Activated CD4-positive, alpha-beta T cell treated with anti-CD3 and anti-CD28 coated beads for 36 hours (primary cell): ENCODE measurements at places on chromosomes 7 and 10. TPM values are rescaled to one million over a fixed set of nuclear protein-coding genes. Genes with fewer than 3 reads are reported as not detected.
A peak's percentile ranks its signal among the peaks of the same experiment; 100 is the strongest.

GRCh38 chr7:41629711-41630111, 73.2 kb downstream of the INHBA start:
- no peak for DNase-seq
- peaks cover 19% of the 10 kb centered on the region for H3K4me1 ChIP-seq
- H3K4me3 ChIP-seq: no peak overlapping the region
- H3K27ac ChIP-seq: no peak overlapping the region

- no peaks in the 10 kb centered on the region for H3K36me3 ChIP-seq
- no peak for DNase-seq
- no peak overlapping the region for H3K27ac ChIP-seq
- no peaks in the 10 kb centered on the region for H3K27me3 ChIP-seq
- H3K4me3 ChIP-seq: no peak overlapping the region
- H3K4me1 ChIP-seq: no peaks in the 10 kb centered on the region
These were observed 406.3 kb downstream of the GFRA1 start for GRCh38 chr10:115866691-115867090.

DNA sequence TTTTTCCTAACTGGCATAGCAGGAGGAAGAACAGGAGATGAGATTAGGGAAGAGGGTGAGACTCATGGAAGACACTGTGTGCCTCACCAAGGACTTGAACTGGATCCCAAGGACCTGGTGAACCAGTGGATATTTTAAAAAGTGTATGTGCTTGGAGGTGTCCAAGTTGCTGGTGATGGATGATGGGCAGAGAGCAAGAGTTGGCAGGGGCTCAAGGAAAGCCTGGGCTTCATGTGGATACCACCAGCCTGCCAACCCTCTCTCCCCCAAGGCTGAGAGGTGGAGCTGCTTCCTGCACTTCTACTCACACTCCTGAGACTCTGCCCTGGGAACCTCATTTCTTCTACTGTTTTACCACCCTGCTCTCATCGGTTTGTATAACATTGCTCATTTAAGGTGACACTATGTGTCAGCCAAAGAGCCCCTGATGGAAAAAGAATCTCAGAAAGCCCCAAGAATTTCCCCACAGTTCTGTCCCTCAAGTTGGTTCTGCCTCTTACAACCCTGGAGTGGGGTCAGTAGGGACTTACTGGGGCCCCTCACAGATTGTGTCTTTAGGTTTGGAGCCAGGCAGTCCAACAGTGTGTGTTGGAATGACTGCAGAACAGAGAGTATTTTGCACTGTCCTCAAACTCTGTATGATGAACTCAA, 56.2 kb upstream of the PDCD4 start:
- peaks cover 29% of the 10 kb centered on the region for H3K4me1 ChIP-seq
- no peak overlapping the region for H3K4me3 ChIP-seq
- H3K27ac ChIP-seq: no peak overlapping the region
- H3K27me3 ChIP-seq: no peaks in the 10 kb centered on the region

ACHE gene
- total RNA-seq: 0.09 TPM

EPHA1 gene
- total RNA-seq: 2.8 TPM

CCDC172 gene
- not detected for total RNA-seq

- H3K27me3 ChIP-seq: no peaks in the 10 kb centered on the region
- DNase-seq: no peak
- no peak overlapping the region for H3K27ac ChIP-seq
- H3K4me3 ChIP-seq: no peak overlapping the region
- peaks cover 49% of the 10 kb centered on the region for H3K36me3 ChIP-seq
These were observed 117.0 kb downstream of the TYW1B start for GRCh38 chr7:72710983-72711382.

DNA sequence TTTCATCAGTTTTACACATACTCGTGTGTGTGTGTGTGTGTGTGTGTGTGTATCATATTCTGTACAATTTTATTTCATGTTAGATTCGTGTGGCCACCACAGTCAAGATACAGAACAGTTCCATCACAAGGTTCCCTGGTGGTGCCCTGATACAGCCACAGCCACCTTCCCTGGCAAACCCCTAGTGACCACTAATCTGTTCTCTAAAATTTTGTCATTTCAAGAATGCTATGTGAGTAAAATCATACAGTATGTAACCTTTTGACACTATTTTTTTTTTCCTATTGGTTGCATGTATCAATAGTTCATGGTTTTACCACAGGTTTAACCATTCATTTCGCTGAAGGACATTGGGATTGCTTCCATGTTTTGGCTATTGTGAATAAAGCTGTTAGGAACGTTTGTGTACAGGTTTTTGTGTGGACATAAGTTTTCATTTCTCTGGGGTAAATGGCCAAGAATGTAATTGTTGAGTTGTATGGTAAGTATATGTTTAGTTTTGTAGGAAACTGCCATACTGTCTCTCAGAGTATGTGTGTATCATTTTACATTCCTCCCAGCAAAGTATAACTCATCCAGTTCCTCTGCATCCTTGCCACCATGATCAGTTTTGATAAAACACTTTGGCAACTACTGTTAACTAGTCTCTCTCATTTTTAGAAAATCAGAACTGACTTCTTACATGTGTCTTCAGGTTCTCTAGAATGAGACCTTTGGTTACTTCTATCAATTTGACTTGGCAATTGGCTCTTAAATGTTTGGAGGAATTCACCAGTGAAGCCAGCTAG, 20.6 kb downstream of the KLHDC10 start:
- H3K27ac ChIP-seq: no peak overlapping the region
- no peaks in the 10 kb centered on the region for H3K27me3 ChIP-seq
- H3K4me3 ChIP-seq: no peak overlapping the region

GPR15LG gene
- total RNA-seq: not detected

DNA sequence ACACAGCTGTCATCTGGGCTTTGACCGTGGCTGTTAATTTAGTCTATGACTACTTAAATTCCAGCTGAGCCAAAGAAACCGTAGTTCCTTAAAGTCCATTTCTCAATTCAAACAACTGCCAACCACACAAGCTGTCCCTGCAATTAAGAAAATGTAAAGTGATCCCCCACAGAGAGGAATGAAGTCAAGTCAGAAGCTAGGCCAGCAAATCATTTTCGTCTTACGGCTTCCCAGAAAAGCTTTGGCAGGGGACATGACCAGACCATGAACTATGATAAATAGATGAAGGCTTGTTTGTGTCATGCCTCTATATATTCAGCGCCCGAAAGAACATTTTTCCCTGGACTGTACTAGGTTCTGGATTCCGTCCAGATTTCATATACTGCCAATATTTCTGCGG, 54.6 kb downstream of the HACD1 start:
- no peaks in the 10 kb centered on the region for H3K36me3 ChIP-seq
- no peaks in the 10 kb centered on the region for H3K4me1 ChIP-seq
- DNase-seq: no peak
- no peaks in the 10 kb centered on the region for H3K27me3 ChIP-seq

PTF1A gene
- not detected for total RNA-seq

DNA sequence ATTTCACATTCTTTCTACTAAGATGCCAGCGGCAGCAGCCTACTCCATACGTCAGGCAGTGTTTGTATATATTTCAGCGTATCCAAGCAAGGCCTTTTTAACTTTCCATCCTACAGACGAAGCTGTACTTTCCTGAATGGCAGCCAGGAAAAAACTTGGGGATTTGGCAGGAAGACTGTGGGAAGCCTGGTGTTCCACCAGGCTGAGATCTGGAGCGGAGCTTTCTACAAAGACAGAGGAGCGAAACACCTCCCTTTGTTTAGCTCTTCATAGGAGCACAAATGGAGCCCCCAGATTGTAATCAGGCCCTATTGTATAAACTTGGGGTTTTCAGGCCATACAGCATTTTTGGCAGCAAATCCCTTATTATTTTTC, 143.8 kb downstream of the TES start:
- no peak overlapping the region for H3K27ac ChIP-seq
- H3K36me3 ChIP-seq: no peaks in the 10 kb centered on the region
- DNase-seq: no peak
- H3K4me3 ChIP-seq: no peak overlapping the region

SEMA3C gene
- total RNA-seq: not detected

GRCh38 chr10:47321521-47322195, 596 bp upstream of the GDF2 start:
- no peak overlapping the region for H3K4me3 ChIP-seq
- no peak overlapping the region for H3K27ac ChIP-seq
- H3K27me3 ChIP-seq: no peaks in the 10 kb centered on the region
- no peak for DNase-seq
- no peaks in the 10 kb centered on the region for H3K36me3 ChIP-seq

GRCh38 chr7:30682212-30683083, at the start of gene CRHR2:
Gene CRHR2, minus strand, starts transcription at chr7:30682456. Its CDS starts 176 bp downstream, at chr7:30682280.
- peak; percentile 61 for DNase-seq
- H3K27me3 ChIP-seq: peaks cover 42% of the 10 kb centered on the region
- no peak within 1 kb of the TSS for H3K27ac ChIP-seq
- peaks cover 7% of the 10 kb centered on the region for H3K4me1 ChIP-seq
- no peaks in the 10 kb centered on the region for H3K36me3 ChIP-seq
- peak within 1 kb of the TSS; percentile 46 for H3K4me3 ChIP-seq

FKBP6 gene
- total RNA-seq: not detected

DNA sequence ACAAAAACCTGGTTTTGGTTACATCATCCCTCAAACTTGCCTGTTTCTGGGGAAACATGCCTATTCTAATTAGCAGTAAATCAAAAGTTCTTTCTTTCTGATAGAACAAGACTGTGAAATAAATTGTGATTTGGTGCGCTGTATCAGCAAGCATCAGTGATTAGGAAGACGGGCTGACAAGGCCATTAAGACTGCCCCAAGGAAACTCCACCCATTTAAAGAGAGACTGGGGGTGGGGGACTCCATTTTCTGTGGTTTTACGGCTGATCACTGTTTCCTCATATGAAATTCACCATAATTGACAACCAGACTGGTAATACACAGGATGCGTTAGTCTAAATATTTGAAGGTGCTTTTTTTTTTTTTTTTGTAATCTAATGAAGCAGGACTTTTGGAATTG, 68.7 kb downstream of the MBL2 start:
- no peak overlapping the region for H3K4me3 ChIP-seq
- H3K4me1 ChIP-seq: no peaks in the 10 kb centered on the region
- no peaks in the 10 kb centered on the region for H3K27me3 ChIP-seq
- no peaks in the 10 kb centered on the region for H3K36me3 ChIP-seq

ATP6V0A4 gene
- total RNA-seq: 0.19 TPM

GRCh38 chr7:25456467-25457171, 228.3 kb upstream of the NPVF start:
- no peaks in the 10 kb centered on the region for H3K4me1 ChIP-seq
- H3K4me3 ChIP-seq: no peak overlapping the region
- no peak overlapping the region for H3K27ac ChIP-seq
- H3K36me3 ChIP-seq: no peaks in the 10 kb centered on the region
